Spleen (tissue), 13 donors: ENCODE measurements at places on chromosomes 4 and X.

DNA sequence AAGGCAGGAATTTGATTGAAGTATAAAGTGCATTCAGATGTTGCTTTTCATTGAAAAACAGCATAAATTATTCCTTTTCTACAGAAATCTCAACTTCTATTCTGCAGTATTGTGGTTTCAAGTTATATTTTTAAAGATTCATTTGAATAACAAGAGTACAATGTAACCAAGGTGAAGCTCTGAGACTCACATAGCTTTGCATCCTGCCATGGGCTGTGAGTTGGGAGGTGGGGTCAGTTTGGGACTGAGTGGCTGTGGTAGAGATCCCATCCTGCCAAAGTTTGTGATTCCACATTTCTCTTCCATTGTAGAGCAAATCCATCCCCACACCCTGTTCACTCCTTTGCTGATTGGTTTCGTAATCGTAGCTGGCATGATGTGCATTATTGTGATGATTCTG, 69.2 kb downstream of the KIT start:
- no peak for DNase-seq

DNA sequence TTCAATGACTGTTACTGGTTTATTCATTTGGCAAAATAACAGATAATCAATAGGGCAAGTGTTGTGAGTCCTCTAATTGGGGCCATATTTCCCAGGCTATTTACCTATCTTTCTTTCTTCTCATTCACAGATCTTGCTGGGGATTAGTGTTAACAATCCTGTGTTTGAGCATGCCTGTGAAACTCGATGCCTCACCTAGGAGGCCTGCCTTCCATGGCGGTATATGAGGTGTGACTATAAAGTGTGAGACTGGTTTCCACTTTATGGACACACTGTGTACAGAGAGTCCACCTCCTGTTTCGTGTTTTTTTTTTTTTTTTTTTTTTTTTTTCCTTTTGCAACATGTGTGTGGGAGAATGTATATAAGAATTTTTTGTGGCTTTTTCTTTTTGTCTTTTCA, 199.3 kb downstream of the BMPR1B start:
- DNase-seq, result no peak

DNA sequence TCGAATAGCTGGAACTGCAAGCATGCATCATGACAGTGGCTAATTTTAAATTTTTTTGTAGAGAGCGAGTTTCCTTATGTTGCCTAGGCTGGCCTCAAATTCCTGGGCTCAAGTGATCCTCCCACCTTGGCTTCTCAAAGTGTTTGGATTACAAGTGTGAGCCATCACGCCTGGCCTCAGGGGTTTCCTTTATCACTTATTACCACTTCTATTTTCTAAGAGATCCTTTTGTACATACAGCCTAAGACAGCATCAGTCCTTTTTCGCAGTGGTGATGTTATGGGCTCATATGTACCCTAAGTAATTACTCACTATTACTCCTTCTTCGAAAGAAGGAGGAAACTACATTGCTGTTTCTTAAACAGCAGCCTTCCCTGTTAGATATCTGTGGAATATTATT, 54.1 kb upstream of the CDKN2AIP start:
- DNase-seq, result no peak

DNA sequence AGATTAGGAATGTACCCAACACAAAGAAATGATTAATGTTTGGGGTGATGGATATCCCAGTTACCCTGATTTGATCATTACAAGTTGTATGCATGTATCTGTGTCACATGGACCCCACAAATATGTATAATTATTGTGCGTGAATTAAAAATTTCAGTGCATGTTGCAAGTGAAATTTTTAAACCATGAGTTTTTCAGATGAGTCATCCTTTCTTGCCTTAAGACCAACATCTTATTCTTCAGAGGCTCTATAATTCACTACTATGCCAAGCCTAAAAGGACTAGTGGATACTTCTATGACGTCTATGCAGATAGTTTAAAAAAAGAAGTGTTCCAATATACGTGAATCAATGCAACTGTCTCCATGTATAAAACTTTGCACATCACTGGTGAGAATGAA, 113.0 kb upstream of the SH3RF1 start:
- no peak for DNase-seq
